ENCODE measurements at places on chromosomes 7 and 10.

GRCh38 chr10:60524541-60524940, 134.9 kb upstream of the ANK3 start:
- no peak for DNase-seq

- DNase-seq: no peak
Measured at GRCh38 chr10:132971448-132972148, 29.2 kb upstream of the CFAP46 start.

DNA sequence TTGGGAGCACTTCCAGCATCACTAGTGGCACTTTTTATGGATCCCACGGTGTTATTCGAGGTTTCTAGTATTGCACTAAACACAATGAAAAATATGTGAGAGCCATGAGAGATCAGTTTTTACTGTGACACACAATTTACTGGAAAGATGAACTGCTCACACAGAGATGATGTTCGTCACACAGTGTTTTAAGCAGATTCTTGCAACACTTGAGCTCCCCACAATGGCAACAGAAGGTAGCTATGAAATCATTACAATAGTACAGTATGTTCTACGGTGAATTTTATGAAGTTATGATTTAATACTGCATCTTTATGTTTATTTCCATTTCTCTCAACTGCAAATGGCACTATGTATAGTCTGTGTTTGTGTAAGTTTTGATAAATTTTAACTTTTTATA, 27.4 kb upstream of the ENTPD1 start:
- DNase-seq: no peak

- no peak for DNase-seq
Measured at GRCh38 chr10:1126461-1126860, 70.3 kb downstream of the WDR37 start.

DNA sequence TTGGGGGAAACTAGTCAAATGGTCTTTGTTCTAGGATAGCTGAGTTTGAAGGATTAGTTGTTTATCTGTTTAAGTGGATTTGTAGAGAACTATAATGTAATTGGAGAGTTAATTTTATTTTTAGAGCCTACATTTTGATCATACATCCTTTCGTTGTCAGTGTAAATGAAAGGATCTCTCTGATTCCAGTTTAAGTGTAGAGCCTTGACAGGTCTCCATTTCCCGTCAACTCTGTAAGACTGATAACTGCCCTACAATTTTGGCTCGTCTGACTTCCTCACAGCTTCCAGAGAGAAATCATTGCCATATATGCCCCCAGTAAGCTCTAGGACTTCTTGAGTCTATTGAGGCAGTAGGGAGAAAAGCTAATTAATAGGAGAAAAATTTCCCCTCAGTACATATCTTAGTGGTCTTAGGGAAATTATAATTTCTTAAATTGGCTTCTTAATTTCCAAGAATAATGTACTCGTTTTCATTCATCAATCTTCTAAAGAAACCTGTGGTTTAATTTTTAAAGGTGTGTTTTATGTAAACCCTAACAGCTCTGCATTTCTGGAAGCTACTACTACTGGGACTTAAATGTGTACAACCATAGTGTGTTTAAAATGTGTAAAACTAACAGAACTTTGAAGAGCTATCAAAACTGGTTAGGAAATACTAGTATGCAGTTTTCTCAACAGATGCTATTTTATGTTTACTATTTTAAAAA, 3.8 kb downstream of the KMT2E start:
- peak; percentile 34 for DNase-seq
